ENCODE measurements at places on chromosomes 3 and 15. TPM values are rescaled to one million over a fixed set of nuclear protein-coding genes. Genes with fewer than 3 reads are reported as not detected.

FBXW12 gene
- total RNA-seq = not detected

NR1I2 gene
- not detected for total RNA-seq

SPINK8 gene
- total RNA-seq = not detected

ARNT2 gene
- total RNA-seq = 26.3 TPM

DNA sequence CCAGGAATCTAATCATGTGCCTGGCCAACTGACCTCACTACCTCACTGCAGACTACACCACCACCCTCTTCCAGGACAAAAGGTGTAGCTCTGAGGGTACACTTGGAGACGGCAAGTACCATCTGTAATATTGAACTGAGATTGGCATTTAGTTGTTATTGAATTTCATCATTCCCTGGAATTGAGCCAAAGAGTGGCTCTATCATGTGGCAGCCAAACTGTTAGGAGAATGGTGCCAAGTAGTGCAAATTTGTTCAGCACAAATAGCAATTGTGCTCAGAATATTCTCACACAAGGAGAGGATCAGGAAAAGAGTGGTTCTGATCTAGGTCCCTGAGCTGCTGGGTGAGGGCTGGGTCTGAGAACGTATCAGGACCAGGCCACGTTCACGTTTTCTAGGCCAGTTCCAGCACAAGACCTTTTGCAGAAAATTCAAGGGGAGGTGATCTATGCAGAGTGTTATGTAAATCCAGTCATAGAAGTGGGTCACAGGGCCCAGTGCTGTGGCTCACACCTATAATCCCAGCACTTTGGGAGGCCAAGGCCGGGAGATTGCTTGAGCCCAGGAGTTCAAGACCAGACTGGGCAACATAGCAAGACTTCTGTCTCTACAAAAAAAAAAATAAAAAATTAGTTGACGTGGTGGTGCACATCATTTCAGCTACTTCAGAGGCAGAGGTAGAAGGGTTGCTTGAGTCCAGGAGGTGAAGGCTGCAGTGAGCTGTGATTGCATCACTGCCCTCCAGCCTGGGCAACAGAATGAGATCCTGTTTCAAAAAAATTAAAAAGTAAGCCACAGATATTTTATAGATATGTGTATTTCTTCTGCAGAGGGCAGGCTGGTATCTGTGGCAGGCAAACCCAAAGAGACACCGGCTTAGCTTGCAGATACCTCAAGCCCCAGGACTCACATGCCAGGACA is 31.9 kb upstream of the CFAP161 start:
- DNase-seq = no peak

DNA sequence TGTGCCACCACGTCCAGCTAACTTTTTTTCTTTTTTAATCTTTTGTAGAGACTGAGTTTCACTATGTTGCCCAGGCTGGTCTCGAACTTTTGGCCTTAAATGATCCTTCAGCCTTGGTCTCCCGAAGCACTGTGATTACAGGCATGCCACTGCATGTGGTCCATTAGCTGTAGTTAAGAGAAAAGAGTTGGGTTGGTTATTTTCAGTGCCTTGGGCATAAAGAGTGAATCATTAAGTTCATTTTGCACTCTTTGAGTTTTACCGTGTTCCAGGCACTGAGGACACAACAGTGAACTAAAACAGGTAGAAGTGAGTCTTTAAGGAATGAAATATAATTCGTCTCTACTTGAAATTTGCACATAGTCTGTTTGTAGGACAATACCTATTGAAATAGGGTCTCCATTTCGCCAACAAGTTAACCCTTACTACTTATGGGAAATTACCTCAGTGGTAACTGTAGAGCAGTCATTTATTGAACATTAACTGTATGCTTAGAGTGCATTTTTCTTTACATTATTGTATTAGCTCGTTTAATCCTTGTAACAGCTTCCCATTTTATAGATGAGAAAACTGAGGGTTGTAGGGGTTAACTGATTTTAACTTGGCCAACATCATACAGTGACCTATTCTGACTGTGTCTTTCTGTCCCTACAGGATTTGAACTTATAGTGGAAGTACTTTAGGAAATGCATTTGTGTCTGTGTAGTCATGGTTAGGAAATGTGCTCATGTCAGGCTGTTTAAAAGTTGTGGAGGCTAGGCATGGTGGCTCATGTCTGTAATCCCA is 22.7 kb upstream of the TRAK1 start:
- DNase-seq = no peak

DNA sequence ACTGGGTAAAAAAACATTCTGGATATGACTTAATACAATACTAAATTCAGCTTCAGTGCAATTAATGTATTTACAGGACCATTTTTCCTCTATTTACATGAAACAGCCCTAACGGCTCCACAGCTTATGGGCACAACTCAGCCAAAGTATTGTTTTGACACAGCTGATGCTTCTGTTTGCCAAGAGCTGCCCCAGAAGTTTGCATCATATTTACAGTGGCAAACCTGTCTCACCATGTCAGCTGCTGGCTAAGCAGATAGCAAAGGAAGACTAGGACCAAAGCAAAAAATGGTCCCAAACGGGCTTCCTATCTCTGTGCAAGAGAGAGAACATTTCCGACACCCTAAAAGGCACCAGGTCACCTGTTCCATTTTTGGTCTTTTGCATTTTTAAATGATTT is 94.5 kb downstream of the ADAMTS9 start:
- DNase-seq = no peak

DNA sequence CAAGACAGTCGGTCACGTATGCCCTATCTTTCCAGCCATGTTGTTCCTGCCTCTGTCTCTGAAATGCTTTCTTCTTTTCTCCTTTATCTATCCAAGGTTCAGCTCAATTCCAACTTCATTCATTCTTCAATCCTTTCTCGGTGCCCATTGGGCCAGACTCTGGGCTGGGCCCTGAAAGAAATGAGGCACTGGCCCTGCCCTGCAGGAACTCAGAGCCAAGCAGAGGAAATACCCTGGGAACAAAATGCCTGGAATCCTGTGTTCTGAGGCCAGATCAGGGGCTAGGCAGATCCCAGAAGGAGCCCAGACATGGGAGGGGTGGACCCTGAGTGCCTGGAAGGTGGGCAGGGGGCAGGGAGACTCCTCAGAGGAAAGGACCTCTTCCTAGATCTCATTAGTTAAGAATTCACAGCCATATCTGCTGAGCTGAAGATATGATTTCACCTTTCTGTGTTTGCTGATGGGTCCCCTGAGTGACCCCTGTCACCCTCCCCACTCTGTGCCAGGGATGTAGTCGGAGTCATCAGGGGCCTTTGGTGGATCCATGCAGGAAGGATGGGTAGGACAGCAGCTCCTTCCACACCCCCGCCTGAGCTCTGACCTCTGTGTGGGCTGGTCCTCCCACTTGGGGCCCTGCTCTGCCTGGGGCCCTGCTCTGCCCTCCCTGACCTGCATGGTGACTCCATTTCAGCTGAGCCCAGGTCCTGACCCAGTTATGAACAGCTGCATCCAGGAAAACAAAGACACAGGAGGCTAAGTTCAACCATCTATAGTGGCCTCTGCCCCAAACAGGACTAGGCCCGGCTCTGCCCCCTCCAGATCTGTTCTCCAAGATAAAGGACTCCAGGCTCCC is 5.3 kb upstream of the DAPK2 start:
- DNase-seq = no peak

DNA sequence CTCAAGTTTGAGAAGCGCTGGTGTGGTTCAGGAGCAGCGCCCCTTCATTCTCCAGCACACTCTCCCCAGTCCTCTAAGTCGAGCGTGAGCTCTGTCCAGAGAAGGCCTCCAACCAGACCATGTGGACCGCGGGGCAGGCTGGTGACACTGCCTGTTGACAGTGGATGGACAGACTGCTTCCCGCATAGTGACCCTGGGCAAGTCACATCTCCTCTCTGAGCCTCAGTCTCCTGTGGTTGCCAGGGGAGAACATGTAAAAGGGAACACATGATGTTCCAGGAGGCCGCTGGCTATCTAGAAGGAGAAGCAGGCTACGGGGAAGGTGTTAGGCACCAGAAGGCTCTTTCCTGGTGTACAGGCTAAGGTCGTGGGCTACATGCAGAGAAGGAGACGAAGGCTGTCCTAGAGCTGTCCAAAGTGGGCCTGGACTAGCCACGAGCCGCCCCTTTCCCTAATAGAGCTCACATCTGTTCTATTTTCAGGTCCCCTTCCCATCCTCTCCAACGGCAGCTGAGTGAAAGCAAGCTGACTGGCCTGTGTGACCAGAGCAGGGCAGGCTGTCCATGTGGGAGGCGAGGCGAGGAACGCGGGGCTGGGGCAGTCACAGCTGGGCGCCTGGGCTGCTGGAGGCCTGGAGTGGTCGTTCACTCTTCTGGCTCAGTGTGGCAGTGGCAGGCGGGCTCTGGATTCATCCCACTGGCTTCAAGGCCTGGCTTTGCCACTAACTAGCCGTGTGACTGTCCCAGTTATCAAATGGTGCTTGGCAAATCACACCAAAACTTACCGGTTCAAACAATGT is 11.1 kb downstream of the ISG20 start:
- peak; percentile 33 for DNase-seq

GRCh38 chr15:43410572-43411214 is 39.8 kb downstream of the TUBGCP4 start:
- peak; percentile 11 for DNase-seq

DNA sequence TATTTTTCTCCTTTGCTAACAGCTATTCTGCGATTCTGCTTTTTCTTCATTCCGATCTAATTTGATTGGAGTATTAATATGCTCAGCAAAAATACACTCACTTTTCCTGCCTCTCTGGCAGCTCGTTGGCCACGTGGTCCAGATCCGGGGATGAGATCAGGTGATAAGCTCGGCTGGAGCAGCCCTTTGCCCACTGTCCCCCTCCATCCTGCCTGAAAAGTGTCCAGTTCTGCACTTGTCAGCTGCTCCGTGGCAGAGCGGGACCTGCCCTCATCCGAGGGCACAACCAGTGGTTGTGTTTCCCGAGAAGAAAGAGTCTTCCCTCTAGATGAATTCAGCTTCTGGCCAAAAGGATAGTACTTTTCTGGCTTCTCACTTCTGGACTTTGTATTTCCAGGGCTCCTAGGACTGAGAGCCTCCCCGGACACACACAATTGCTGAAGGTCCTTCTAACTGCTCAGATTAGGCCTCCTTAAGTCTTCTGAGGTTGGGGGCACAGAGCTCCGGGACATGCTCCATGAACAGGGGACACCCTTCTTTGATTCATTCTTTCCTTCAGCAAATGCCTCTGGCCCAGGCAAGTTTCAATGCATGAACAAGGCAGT is 103.9 kb upstream of the ALDH1A3 start:
- DNase-seq = no peak

- peak; percentile 61 for DNase-seq
Observed at GRCh38 chr3:191085091-191085490, 114.0 kb upstream of the OSTN start.

GRCh38 chr3:46512191-46512749 is 14.5 kb downstream of the RTP3 start:
- no peak for DNase-seq

GRCh38 chr15:90205886-90206285 is 4.8 kb downstream of the SEMA4B start:
- no peak for DNase-seq

GRCh38 chr3:187051724-187052366 is 87.5 kb downstream of the RPL39L start:
- no peak for DNase-seq

- DNase-seq = no peak
Observed at GRCh38 chr15:63381301-63382204, at the start of gene CA12. CA12 (minus strand) TSS chr15:63381846; CDS start chr15:63381720, 126 bp downstream.

DNA sequence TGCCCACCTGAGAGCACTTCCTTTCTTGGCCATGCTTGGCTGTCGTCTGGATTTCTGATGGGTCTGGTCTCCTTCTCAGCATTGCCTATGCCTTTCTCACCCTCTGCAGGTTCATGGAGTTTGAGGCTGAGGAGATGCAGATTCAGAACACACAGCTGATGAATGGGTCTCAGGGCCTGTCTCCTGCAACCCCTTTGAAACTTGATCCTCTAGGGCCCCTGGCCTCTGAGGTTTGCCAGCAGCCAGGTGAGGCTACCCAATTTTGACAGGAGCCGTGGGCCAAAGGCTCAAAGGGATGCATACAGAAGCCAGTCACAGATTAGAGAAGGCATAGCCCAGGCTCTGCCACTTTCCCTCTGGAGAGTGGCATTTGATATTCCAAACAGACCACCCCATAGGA is 10.5 kb downstream of the NUTM1 start:
- no peak for DNase-seq

DNA sequence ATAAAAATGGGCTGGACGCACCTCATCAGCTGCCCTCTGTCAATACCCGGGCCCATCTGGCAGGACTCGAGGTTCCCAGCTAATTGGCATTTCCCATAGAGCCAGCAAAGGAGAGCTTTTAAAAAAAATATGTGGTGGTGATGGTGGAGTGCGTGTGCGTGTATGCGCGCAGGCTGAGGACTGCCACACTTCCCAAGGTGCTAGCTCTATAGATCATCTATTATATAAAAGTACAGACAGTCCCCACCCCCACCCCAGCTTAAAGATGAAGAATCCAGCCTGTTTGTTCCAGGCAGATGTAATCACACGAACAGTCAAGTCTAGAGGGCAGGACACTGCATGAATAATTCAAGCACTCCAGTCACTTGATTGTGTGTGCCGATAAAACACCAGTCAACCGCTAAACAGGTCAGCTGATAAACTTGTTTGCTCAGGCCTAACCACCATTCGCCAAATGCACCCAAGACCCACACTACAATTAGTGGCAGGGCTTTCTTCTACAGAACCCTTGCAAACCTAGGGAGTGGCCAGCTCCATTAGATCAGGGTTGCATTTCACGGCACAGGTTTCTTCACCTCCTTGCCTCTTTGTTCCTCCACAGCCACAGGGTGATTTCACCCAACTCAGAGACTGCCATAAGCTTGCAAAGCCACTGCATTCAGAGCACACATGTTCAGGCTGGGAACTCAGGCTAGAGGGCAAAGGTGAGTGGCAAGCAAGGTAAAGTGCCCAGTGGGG is 5.8 kb downstream of the TLE3 start:
- no peak for DNase-seq

DNA sequence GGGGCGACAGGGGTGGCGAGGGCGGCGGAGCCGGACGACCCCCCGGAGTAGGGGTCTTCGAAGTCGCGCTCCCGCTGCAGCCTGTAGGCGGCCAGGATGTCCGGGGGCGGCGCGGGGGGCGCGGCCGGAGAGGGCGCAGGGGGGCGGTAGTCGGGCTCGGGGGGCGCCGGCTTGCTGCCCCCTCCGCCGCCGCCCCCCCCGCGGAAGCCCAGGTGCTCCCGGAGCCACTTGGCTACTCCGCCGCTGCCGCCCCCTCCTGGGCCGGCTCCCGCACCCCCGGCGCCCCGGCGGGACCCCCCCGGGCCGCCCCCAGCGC is 230 bp downstream of the SHF start:
- no peak for DNase-seq

- no peak for DNase-seq
Observed at GRCh38 chr3:134707908-134708597, 57.2 kb upstream of the KY start.

- DNase-seq = peak; percentile 66
Observed at GRCh38 chr15:69535101-69535638, 82.6 kb downstream of the RPLP1 start.
